NCI-H2227 treated with DMSO at 0.1 percent for 48 hours (cell line): ENCODE measurements at places on chromosomes 6 and 20.

- no peak for DNase-seq
Measured at GRCh38 chr6:149140910-149141290, 176.6 kb upstream of the TAB2 start.

GRCh38 chr20:59805786-59806577 is 127.5 kb downstream of the SYCP2 start:
- no peak for DNase-seq

DNA sequence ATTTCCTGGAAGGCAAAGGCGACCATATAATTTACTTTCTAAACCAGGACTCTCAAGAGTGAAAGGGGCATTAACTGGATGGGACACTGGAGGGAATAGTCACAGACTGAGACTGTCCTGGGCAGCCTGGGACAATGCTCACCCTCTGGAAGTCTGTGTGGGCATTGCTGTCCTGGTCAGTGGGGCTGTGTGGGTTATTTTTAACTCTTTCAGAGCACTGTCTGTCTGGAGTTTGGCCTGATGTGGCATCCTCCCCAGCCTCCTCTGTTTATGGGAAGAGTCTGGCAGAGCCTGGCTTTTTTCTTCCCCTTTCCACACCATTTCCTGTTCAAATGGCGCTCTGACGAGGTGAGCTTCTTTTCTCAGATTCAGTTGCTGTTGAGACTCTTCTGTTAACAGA is 11.7 kb downstream of the DAAM2 start:
- no peak for DNase-seq

DNA sequence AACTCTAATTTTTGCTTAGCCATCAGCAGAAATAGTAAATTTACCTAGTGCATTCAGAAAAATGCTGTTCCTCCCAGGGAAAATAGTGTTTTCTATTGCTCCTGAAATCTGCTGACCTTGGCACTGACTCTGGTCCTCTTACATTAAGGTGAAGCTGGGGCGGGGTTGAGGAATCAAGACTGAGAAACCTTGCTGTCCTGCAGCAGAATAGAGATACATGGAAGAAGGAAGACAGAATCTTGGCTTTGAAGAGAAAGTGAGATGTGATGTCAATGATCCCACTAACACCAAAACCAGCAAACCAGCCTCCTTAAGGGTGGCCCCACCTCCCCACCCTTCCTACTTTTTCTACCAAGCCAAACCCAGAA is 840 bp upstream of the LY86 start:
- DNase-seq, result no peak

DNA sequence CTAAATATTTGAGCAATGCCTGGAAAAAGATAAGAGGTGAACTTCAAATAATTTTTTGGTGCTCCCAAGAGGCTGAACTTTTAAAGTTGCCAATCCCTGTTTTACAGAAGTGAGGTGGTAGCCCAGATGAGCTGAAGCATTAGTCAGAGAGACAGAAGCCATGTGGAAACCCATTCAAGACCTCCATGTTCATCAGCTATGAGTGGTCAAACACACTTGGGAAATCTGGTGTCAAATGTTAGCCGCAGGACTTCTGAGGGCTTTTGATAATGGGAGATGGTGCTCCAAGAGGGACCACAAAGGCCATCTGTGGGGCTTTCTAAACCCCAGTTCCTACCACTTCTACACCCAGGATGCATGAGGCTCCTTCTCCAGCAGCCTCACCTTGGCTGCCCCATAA is 77.5 kb upstream of the MRPS10 start:
- DNase-seq, result no peak

DNA sequence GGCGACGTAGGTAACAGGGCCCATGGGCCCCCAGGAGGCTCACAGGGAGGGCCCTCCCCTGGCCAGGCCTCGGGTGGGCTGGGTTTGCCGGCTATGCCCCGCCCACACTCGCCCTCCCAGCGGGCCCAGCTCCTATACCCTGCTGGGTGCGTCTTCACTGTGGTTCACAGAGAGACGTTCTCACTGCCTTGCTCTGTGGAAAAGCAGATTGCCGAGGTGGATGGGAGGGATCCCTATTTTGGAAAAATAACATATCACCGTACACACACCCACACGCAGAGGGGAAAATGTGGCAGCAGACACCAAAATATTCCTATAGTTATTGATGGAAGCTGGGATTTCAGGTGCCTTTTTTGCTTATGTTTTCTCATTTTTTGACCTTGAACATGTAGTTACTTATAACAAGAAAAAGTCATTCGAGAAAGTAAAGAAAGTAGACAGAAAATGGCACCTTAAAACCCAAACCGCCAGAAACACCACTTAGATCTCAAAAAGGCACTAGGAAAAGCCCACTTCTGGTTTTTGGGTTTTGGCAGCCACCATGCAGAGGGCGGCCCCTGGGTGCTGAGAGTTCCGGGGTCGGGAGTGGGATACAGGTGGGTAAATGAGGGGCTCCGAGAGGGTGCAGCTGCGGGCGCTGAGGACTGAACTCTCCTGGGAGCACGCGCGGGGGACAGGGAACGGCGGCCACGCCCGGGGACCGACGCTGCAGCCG is 49.4 kb downstream of the TMEM242 start:
- peak; percentile 7 for DNase-seq

- no peak for DNase-seq
Measured at GRCh38 chr6:74755196-74755595, 450.7 kb downstream of the COL12A1 start.

DNA sequence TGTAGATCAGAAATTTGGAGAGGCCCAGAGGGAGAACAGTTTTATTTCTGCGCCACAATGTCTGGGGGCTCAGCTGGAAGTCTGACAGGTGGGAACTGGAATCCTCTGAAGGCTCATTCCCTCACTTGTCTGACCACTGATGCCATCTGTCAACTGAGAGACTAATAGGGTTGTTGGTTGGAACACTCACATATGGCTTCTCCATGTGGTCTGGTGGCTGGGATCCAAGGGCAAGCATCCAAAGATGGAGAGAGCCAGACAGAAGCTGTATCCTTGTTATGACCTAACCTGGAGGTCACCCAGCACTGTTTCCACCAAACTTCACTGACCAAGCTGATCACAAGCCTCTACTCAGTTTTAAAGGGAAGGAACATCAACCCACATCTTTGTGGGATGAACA is 117.9 kb upstream of the AKAP12 start:
- DNase-seq, result no peak

DNA sequence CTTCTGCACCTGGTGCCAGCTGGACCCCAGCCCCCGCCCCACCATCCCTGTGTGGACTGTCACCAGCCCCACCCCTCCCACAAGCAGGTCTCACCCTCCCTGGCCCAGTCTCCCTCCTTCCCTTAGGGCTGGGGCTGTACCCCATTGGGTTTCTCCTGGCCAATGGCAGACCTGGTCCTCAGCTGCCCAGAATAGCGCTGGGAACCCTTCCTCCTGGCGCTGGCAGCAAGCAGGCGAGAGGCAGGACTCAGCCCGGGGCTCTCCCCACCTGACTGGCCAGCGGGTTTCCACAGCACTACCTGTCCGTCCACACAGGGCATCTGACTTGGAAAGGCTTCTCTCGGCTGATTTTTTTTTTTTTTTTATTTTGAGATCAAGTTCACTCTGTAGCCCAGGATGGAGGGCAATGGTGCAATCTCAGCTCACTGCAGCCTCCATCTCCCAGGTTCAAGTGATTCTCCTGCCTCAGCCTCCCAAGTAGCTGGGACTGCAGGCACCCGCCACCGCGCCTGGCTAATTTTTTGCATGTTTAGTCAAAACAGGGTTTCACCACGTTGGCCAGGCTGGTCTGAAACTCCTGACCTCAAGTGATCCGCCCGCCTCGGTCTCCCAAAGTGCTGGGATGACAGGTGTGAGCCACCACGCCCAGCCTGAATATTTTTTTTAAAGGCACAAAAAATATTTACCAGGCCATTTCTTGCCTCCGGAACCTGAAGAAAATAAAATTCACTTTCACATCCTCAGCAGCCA is 21.6 kb upstream of the CHRNA4 start:
- no peak for DNase-seq

DNA sequence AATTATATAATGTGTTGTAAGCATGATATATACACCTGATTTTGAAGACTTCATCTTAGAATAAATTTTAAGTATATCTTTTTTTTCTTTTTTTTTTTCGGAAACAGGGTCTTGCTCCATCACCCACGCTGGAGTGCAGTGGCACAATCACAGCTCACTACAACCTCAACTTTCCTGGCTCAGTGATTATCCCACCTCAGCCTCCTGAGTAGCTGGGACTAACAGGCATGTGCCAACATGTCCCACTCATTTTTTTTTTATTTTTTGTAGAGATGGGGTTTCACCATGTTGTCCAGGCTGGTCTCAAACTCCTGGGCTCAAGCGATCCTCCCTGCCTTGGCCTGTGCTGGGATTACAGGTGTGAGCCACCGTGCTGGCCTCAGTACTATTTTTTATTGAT is 17.1 kb downstream of the VPS52 start:
- no peak for DNase-seq

- DNase-seq, result no peak
Measured at GRCh38 chr6:74249658-74250057, 553.7 kb downstream of the CD109 start.
